Activated T-helper 1 cell treated with anti-CD3 and anti-CD28 coated beads, Interleukin-12 subunit alpha, Interleukin-12 subunit beta, Interleukin-2, Interleukin-4 antibody, amounts not matched to agents 30 ng/mL and 10 ng/mL and 1 ng/mL, durations not matched to agents 14 hours and 24 hours and 36 hours (primary cell): ENCODE measurements at places on chromosomes 12 and 14.

DNA sequence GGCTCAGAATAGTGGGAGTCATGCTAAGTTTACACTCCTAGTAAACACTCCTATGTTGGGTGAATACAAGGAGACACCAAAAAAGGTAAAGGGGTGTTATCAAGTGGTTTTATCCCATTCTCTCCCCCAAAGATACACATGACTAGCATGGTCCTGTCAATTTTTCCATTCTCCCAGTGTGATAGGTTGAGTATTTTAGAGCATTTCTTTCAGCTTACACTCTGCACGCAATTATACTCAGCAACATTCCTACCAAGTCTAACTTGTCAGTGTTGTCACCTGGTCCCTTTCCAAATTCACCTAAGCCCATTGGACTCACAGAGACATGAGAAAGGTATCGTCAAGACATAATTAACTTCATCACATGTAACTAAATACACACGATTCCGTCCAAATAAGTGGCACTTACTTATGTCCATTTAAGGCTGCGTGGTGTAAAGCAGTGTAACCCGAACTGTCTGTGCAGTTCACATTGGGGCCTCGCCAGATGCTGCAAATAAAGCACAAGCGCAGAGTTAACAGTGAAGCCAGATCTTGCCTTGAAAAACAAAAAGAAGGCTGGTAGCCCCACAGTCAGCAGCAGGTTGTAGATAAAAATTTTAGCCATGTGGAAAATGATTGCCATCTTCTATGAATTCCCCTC is 159.7 kb downstream of the ANKS1B start:
- no peak for DNase-seq

- no peak for DNase-seq
These were observed 123.8 kb upstream of the LRFN5 start for GRCh38 chr14:41482861-41483260.

DNA sequence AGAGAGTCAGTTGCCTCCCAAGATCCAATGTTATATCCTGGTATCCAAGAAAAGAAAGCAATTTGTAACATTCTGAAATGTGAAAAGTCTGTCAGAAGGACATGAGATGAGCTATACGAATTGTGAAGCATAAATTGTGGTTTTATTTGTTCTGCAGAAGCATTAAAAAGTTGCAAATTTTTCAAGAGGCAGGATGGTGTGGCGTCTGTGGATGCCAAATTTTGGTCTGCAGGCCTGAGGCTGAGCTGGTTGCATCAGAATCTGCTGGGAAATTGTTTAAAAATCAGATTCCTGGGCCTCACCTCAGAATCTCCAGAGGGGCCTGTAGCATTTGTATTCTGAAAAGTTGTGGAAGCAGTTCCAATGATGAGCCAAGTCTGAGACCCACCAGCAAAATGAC is 284.7 kb downstream of the NUAK1 start:
- DNase-seq = no peak

DNA sequence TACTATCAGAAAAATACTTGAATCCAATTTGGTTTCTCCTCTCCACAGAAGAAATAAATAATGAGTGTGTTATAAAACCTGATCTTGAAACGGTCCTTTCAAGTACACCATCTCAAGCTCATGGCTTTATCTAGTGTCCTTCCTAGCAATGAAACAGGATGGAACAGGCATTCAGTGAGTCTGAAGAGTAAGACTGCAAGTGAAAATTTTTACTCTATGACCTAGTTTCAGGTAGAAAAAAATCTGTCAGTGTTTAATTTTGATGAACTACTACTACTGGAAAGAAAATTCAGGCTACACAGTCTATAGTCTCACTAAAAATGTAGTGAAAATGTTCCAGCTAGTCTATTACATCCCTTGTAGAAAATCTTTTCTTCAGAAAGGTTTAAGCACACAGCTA is 7.7 kb downstream of the CBX5 start:
- DNase-seq = no peak

DNA sequence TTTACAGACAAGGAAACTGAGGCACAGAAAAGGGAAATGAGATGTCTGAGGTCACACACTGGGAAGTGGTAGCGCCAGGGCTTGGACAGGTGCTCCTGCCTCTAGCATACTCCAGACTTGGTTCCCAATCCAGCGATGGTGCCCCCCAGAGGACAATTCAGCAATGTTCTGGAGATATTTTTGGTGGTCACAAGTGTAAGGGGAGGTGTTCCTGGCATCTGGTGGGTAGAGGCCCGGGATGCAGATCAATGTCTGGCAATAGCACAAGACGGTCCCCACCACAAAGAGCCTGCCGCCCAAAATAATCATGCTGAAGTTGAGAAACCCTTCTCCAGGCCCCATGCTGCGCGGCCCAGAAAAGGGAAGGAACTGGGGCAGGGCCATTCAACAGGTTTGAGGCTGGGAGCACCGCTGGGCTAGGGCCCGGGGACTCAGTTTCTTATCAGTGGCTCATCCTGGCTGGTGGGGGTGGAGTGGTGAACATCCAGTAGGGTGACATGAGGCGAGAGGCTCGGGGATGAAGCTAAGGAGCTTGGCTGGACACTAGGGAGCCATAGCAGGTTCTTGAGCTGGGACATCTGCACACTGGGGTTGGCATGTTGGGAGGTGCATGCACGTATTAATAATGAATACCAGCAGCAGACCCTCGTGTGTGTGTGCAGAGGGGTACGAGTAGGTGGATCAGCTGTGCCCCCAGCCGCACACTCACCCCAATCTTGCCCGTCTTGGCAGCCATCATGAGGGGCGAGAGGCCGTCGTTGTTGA is 35.1 kb downstream of the TRPV4 start:
- DNase-seq = no peak

DNA sequence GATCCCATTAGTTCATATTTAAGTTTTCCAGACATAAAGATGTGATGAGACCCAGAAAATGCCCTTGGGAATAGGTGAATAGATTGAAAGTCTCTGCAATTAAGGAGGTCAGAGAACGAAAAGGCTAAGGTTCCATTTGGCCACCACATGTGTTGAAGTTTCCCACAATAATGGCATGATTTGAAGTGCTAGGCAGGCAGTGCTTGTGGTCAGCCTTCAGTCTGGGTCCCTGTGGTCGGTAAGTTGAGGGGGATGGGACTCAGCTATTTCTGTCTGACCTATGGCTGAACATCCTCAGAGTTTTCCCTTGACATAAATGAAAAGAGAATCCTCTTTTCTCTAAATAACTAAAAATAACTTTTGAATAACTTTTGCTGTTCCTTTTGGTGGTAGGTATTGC is 92.4 kb downstream of the PELI2 start:
- DNase-seq = no peak

- DNase-seq = no peak
These were observed 279.0 kb downstream of the GRIN2B start for GRCh38 chr12:13702381-13702780.

DNA sequence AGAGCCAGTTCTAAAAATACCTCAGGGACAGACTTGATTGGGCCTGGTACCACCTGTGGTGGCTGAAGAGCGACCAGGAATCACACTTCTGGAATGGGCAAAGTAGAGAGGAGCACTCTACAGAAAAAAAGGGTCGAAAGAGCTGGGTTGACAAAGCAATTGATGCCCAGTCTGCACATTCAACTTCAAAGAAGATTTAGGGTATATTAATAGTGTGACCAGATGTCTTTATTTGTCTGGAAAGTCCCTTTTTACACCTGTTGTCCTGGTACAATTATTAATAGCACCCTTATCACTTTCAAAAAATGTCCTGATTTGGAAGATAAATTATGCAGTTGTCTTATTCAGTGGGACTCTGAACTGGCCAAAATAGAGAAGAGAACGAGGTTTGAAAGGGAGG is 137.5 kb downstream of the DYRK2 start:
- DNase-seq = no peak

DNA sequence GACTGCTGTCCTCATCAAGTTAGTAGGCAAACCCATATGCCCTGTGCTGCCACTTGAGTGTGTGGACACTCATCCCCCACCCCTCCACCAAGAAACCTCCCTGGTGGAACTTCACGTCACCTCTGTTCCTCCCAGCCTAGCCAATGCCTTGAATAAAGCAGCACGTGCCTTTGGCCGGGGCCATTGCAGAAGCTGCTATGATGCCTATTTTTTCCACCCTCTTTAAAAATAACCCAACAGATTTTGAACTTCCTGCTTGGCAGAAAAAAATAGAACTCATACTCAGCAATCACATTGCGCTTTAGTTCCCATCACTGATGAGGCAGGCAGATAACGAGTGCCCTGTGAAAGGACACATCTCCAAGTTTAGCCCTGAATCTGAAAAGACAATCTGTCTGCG is 23.1 kb upstream of the PWP1 start:
- DNase-seq = no peak

GRCh38 chr12:92002673-92003382 is 142.8 kb downstream of the BTG1 start:
- DNase-seq = no peak
